Hematopoietic multipotent progenitor cell (in vitro differentiated cells): ENCODE measurements at places on chromosomes 7 and 10.

- no peak for DNase-seq
These were observed 63.3 kb downstream of the PODXL start for GRCh38 chr7:131493081-131493480.

DNA sequence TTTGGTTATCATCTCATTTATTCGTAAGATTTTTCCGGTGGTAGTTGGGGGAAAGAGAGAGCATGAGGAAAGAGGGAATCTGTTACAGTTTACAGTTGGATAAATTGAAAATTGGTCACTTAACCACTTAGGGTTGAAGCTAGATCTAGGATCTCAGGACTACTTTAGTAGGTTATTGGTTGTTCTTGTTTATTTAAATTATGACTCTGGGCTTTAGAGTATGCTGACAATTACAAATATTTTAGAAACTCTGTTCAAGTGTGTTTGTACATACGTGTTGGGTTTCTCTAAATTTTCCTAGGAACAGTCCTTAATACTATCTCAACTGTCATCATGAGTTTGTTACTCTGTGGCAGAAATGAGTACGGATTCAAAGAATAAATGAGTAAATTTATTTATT lies 48.6 kb upstream of the STRIP2 start:
- DNase-seq: no peak

DNA sequence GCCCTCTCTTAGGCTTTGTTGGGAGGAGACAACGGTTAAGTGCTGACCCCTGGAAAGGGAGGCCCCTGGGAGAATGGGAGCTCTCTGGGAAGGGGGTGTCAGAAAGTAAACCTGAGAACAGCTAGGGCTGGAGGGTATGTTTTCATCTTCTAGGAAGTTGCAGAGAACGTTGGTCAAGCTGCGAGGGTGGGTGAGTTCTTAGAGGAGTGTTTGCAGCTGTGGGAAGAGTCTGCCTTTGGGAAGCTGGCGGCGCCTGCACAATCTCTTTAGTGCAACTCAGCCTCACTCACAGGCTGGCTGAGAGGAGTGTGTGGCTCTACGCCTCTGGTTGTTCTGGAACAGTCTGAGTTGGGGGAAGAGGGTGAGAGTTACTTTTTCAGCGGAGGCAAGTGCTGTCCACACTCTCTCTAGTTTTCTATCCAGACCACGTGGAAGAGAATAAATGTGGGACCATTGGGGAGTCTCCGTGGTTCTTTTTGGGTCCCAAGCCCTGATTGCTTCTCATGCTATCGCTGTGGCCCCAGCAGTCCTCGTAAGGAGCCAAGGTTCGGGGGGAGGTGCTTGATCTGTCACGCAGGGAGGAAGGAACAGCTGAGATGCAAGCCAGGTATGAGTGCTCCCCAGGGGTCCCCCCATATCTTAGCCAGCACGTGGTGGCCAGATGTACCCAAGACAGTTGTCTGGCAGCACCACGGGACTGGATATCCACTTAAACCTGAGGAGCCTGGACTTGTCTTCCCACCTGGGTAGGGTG lies 237.2 kb downstream of the BUB3 start:
- DNase-seq: no peak

DNA sequence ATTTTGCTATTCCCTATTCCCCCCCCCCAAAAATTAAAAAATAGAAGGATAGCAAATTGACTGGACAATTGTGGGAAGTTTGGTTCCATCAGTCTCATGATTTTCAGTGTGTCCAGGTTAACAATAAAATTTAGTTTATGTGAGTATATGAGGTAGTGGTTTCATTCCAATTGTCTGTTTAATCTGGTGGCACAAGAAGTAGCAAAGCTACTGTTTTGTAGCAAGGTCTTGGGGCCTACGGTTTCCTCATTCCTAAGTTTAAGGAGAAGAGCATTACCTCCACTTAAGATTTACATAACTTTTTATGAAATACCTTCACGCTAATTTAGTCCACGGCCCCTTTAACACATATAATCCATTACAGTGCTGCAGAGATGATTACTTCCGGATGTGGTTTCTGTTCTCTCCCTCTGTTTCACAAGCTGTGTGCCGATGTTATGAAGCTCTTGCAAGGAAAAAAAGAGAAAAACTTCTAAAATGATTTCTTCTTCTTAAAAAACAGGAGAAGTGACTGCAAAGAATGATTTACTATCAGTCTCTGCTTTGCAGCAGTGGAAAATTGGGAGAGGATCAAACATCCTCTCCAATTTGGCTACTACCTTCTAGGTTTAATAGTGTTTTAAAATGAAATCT lies 32.7 kb upstream of the NPVF start:
- peak; percentile 33 for DNase-seq

DNA sequence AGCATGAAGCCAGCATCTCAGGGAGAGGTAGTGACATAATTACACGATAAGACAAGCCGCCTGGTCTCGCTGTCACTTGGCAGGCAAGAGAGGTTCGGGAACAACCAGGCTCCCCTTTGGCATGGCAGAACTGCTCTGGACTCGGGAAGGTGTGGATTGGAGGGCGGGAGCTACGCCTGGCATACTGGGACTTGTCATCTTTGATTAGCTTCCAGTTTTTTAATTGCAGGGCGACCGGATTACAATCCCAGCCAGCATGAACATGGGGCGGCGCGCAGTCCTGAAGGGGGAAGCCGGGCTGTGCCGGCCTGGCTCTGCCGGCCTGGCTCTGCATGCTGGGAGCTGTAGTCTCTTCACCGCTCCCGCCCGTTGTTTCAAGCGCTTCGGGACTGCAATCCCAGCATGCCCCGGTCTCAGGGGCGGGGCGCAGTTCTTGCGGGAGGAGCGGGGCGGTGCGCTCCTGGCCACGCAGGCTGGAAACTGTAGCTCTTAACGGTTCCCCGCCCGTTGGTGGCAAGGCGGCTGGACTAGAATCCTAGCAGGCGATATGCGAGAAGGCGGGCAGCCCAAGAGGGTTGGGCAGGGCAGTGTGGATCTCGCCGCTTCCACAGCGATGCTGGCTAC lies 45.5 kb upstream of the ZNF716 start:
- DNase-seq: no peak

DNA sequence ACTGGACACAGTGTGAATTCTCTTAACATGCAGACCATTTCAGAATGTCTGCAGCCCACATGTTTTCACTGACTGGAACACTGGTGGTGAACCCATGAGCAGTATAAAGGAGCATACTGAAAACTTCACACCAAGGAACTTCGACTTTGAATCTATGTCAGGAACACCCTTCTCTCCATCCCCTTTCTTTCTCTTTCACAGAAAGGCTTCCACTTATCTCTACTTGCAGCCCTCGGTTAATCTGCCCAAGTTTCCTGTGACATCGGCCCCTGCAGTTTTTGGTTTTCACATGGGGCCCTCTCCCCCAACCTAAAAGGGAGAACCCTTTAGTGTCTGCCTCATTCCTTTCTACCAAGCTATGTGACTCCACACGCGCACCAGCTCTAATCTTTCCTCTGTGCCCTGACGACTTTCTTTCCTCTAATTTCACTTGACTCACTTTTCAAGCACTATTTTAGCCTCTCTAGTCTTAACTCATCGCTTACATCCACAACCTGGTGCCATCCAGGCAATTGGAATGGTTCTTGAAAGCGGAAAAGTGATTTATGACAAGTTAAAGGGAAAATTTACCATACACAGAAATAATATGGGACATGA lies 70.1 kb downstream of the RELN start:
- DNase-seq: peak; percentile 23

DNA sequence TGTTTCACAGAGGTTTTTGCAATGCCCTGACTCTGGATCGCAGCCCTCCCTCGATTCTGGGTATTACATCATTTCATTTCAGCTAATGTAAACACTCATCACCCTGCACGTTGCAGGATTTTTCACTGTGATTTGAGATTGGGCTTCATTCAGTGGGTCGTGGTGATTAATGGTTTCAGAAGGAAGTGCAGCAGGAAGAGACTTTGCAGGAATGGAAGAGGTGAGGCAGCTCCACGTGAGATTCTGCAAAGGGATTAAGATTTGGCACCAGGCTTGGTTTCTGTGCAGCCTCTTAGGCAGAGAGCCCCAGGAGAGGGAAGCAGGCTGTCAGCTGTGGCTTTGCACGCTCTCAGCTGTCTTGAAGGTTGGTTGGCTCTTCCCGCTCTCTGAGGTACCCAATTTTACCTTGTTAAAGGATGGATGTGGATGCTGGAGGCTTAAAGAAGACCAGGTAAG lies 95.2 kb downstream of the PLCE1 start:
- DNase-seq: no peak

GRCh38 chr7:131506597-131506996 lies 49.8 kb downstream of the PODXL start:
- no peak for DNase-seq

- no peak for DNase-seq
These were observed 109.4 kb downstream of the FAM107B start for GRCh38 chr10:14665304-14665703.
